A673 (cell line): ENCODE measurements at places on chromosomes 12 and 14. TPM values are rescaled to one million over a fixed set of nuclear protein-coding genes. Genes with fewer than 3 reads are reported as not detected.

The TAPBPL gene
- 6.9 and 7.4 TPM in 2 replicates for total RNA-seq

GRCh38 chr12:131840643-131841416 is 12.6 kb downstream of the MMP17 start:
- no peak for DNase-seq
- no peaks in the 10 kb centered on the region for H3K4me1 ChIP-seq
- no peak overlapping the region for H3K27ac ChIP-seq
- H3K36me3 ChIP-seq = no peaks in the 10 kb centered on the region

DNA sequence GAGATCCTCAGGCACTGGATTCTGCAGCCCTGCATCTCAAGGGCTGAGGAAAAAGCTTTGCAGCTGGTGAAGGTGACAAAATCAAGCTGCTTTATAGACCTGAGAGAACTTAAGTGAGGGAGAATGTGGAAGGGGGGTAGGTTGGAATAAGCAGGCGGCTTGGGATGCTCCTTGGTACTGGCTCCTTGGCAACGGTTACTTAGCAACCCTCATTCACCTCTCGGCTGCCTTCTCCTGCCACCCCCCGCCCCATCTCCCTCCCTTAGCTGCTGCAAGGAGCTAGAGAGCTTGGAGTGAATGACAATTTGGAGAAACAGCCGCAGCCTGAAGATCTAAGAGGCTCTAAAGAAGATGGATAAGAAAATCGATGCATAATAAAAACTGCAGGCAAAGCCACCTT is 44.1 kb upstream of the CISTR start:
- H3K27me3 ChIP-seq = peaks cover 7% of the 10 kb centered on the region
- DNase-seq = no peak
- H3K4me3 ChIP-seq = no peak overlapping the region
- H3K36me3 ChIP-seq = no peaks in the 10 kb centered on the region
- H3K27ac ChIP-seq = no peak overlapping the region

The ZNF10 gene
- total RNA-seq = 10.1 and 13.5 TPM in 2 replicates

DNA sequence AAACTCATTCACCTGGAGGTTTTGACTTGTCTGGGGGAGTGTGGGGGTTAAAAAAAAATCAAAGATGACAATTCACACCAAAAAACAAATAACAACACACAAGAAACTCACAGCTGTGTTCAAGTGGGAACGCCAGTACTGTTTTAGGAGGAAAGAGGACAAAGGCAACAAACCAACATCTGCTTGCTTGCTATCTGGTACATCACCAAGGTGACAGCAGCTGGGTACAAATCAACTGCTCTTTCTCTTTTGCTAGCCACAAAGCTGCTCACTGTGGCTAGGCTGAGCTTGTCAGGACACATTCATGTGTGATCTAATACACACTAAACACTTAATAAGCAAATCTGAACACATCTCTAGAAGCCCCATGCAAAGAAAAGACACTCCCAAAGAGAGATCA is 128.0 kb upstream of the RAP1B start:
- peak; percentile 13 for DNase-seq
- H3K27me3 ChIP-seq = no peaks in the 10 kb centered on the region
- H3K4me3 ChIP-seq = no peak overlapping the region
- H3K4me1 ChIP-seq = peaks cover 24% of the 10 kb centered on the region
- no peaks in the 10 kb centered on the region for H3K36me3 ChIP-seq

The WASHC3 gene
- total RNA-seq = 16.6 and 18.0 TPM in 2 replicates

GRCh38 chr14:99556134-99556791 is 47.7 kb downstream of the CCDC85C start:
- H3K4me1 ChIP-seq = peaks cover under 1% of the 10 kb centered on the region
- H3K27ac ChIP-seq = no peak overlapping the region
- DNase-seq = no peak
- H3K27me3 ChIP-seq = no peaks in the 10 kb centered on the region
- H3K4me3 ChIP-seq = no peak overlapping the region
- H3K36me3 ChIP-seq = no peaks in the 10 kb centered on the region
